Testis (tissue), 5 donors: ENCODE measurements at places on chromosomes 6 and 20.

GRCh38 chr20:19889011-19889953 lies 127.9 kb upstream of the NAA20 start:
- DNase-seq, result peak; percentile 38

- no peak for DNase-seq
Measured at GRCh38 chr6:87261534-87261933, 60.9 kb upstream of the SMIM8 start.

GRCh38 chr6:110541701-110542309 lies 65.4 kb upstream of the SLC22A16 start:
- no peak for DNase-seq

- DNase-seq, result no peak
Measured at GRCh38 chr6:15265787-15266186, 19.9 kb downstream of the JARID2 start.

DNA sequence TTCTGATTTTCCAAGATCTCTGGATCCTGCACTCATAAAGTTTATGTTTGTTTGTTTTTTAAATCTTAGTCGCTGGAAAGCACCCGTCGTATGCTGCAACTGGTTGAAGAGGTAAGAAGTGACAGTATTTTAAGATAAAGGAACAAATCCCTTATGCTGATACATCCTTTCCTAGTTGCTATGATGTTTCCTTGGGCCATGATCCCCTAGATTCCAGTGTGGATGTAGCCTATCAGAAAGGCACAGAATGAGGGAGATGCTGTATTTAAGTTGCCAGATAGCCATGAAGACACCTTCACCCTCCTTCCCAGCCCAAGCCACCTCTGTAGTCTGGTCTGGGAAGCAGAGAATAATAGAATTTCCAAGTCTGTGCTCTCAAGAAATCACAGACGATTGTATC lies 59.0 kb downstream of the SNAP25 start:
- DNase-seq, result no peak

- no peak for DNase-seq
Measured at GRCh38 chr6:15638373-15638772, 24.5 kb downstream of the DTNBP1 start.

DNA sequence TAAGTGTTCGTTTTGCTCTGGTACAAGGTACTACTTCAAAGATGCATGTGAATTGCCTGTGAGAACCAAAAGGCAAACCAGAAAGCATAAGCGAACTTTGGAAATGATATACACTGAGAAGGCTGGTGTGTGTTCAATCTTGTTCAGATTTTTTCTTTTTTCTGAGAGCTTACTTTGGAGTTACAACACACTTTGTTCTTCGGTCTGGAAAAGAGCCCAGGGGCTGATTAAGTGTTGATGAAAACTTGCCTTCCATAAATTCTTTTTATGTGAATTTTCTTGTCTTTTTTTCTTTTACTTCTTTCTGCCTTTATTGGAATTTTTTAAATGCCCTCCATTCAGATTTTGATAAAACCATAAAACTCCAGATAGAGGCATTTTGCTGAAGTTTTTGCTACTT lies 395.1 kb upstream of the SASH1 start:
- DNase-seq, result peak; percentile 15

GRCh38 chr20:35502352-35502751 lies 27.1 kb downstream of the C20orf173 start:
- no peak for DNase-seq

DNA sequence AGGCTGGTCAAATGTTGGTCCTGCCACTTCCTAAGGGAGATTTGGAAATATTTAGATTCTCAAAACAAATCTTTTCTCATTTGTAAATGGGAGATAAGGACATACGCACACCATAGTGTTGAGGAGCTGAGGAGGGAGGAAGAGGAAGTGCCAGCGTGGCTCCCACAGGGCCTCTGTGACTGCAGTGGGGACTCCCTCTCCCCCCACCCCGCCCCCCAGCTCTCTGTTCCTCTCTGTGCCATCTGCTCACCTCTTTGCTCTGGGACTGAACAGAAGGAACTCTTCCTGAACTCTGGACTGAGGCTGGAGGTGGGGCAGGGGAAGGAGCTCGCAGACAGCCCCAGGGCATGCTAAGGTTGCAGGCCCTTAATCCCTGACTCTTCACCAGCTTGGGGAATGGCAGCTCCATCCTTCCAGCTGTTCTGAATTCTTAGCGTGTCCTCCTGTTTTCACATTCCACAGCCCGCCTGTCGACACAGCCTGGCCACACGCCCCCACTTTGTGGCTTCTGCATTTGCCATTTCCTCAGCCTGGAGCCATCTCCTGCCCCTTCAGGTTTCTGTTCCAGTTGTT lies 11.4 kb downstream of the DDX27 start:
- no peak for DNase-seq

DNA sequence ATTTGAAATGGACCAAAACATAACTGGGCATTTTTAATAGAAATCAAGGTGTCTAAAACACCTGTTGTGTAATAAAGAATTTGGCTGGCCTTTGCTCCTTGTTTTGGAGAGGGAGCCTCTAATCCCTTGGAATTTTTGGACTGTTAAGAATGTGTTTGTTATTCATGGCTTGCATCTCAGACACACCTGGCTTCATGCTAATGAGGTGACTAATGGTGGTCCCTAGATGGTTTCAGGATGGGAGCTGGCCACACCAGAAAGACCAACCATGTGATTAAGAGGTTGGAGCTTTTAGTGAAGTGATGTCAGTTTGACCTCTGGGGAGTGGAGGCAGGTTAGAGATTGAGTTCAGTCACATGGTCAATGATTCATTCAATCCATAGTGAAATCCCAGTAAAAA lies 328.4 kb downstream of the DHX35 start:
- DNase-seq, result no peak

DNA sequence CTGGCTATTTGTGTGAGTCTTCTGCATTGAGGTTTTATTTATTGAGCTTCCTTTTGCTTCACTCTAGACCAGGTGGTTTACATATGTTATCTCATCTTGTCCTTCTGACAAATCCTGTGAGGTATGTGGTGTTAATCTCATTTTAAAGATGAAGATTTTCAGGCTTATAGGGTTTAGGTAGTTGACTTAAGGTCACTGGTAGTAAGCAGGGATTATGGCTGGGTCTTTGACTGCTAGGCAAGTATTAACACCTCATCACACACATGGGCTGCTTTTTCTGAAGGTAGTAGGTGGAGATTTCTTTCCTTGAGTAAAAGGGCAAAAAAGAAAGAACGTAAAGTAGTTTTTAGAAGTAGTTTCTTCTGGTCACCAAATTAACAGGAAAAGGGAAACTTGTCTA lies 72.6 kb downstream of the CDKAL1 start:
- no peak for DNase-seq

DNA sequence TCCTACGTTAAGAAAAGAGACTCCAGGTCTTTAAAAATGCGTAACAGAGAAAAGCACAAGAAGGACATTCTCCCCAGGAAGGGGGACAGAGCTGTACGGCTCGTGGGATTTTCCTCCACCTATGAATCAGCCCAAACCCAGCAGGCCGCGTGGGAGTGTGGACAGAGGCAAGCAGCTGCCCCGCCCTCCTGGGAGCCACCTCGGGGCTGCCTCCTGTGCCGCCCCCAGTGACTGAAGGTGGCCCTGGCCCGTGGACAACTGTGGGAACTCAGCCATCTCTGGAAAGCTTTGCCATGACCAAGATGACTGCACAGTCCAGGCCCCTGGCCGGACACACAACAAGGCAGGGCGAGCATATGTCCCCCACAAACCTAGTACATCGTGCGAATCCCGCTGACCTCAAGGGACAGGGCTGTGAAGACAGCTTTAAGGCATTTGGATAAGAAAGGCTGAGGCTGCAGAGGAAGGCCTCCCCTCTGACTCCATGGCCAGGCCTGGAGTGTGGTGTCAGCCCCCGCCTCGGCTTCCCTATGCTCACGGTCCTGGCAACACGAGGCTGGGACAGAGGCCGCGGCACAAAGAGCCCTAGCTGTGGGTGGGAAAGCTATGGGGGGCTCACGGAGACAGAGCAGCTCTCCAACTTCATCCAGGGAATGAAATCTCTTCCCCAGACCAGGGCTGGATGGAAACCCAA lies 26.9 kb downstream of the PXDC1 start:
- no peak for DNase-seq

DNA sequence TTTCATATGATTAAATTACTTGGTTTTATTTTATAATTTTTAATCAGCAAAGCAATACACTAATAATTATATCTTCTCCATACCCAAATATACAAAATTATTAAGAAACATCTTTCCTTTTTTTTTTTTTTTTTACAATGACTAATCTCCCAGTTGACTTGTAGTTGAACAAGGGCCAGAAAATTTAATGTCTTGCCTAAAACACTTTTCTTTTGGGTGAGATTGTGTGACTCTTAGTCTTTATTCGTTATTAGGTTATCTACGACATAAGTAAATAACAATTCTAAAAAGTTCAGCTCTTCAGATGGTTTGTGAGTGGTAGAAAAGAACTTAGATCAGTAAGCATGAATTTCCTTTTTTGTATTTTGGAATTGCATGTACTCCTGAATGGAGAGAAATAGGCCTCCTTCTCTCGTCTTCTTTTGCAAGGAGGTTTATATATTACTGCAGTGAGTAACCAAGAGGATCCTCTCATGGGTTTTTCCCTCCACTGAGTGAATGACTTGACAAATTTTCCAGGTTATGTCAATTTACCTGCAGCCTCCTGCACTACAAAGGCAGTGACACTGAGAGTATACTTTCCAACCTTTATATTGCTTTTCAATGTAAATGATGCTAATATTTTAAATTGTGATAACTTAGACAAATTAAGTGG lies 364.5 kb upstream of the CITED2 start:
- DNase-seq, result no peak

DNA sequence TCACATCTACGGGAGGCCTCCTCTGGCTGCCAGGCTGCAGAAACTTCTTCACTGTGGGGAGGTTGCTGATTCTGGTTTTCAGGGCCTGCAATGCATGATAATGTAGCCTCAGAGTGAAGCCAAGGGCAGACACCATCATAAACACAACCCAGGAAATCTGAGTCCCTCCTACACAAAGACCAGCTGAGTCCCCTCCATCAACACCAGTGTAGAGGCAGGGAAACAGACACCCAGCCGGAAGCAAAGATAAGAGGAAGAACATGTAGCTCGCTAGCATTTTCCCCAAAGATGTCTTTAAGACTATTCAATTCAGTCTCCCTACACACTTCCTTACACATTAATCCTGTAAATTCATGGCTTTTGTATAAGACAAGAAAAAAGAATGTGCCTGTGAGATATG lies 23.6 kb downstream of the GSTA2 start:
- no peak for DNase-seq

- no peak for DNase-seq
Measured at GRCh38 chr20:42634156-42634555, 555.5 kb downstream of the PTPRT start.

DNA sequence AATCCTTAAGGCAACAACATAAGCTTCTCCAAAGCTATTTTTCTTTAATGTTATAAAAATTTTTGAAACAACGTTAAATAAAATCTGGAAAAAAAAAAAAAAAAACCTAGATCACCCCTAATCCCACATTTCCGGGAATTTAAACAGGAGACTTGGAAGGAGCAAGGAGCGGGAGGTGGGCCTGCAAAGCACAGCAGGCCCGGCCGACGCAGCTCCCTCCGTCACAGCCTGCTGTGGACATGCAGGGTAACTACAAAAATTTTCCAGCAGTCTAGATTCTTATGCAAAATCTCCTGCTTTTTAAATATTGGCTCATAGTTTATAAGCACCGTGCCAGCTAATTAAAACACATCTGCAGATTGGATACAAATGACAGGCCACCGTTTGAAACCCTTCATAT lies 23.5 kb downstream of the FOXF2 start:
- no peak for DNase-seq

DNA sequence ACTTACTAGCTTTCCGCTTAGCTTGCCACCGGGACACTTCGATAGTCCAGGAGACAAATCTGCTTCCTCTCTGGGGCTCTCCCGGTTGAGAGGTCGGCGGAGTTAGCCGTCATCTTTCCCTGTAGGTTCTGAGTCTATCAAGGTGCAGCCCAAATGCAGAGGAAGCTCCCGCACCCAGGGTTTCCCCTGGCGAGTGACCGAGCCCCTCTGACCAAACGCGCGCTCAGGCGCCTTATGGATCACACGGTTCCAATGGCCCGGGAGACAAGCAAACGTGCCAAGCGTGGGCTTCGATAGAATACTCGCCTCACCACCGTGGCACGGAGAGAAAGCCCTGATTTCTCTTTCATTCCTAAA lies 15.8 kb upstream of the FOXC1 start:
- DNase-seq, result no peak

DNA sequence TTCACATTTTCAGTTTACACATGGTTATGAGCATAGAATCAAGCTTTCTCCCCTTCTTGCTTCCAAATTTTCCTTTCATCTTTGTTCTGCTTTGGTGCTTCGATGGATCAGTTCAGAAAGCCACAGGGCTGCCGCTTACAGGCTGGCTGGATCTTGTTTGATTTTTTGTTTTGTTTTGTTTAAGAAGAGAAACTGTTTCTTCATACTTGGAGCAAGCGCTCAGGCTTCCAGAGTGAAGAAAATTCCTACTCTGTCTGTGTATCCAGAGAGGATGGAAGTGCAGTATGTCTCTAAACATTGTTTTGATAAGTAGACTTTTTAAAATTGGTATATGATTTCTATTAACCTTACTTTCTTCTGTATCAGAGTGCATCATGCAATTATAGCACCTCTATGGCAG lies 66.9 kb downstream of the ARID1B start:
- DNase-seq, result no peak

DNA sequence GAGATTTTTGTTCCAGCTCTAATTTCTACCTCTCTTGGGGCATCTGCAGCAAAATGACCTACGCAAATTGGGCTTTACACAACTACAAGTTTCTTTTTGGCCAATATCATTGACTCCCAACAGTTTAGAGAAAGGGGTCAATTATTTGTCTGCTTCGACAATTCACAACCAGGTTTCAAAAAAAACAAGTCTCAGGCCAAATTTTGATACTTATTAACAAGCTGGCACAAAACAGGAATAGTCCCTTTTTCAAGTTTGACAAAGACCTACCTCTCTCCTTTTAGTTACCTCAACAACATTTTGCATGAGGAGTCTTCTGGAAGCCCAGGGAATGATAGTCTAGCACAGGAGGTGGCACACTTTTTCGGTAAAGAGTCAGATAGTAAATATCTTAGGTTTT lies 97.9 kb upstream of the TSHZ2 start:
- no peak for DNase-seq

GRCh38 chr6:105898286-105898685 lies 187.8 kb upstream of the PRDM1 start:
- no peak for DNase-seq

DNA sequence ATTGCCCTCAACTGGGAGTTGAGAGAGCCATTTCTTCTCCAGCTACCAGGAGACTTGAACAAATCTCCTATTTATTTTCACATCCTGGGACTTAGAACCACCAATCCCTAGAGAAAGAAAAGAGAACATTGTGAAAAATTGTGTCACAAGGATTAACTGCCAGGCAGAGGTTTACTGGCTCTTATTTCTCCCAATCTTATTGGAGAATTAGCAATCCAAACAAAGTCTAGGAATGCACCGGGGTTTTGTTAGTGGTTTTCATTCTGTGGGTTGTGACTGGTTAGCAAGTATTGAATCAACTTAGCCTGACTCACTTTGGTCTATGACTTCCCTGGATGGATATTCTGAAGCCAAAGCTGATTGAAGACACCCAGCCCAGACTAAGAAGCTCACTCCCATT lies 21.2 kb upstream of the ENPP5 start:
- no peak for DNase-seq

GRCh38 chr6:158445426-158446085 lies 114.3 kb upstream of the TMEM181 start:
- no peak for DNase-seq
